ENCODE measurements at places on chromosomes 2 and 18. TPM values are rescaled to one million over a fixed set of nuclear protein-coding genes. Genes with fewer than 3 reads are reported as not detected.

GRCh38 chr2:238502956-238503791, 76.4 kb downstream of the ASB1 start:
- H3K36me3 ChIP-seq = no peaks in the 10 kb centered on the region
- no peak overlapping the region for H3K27ac ChIP-seq
- H3K4me3 ChIP-seq = no peak overlapping the region
- H3K27me3 ChIP-seq = no peaks in the 10 kb centered on the region

- H3K4me3 ChIP-seq = no peak overlapping the region
- H3K27me3 ChIP-seq = no peaks in the 10 kb centered on the region
- H3K27ac ChIP-seq = no peak overlapping the region
- no peak for DNase-seq
- H3K36me3 ChIP-seq = peaks cover 18% of the 10 kb centered on the region
- H3K4me1 ChIP-seq = no peaks in the 10 kb centered on the region
Measured at GRCh38 chr2:200575957-200576356, 9.9 kb upstream of the AOX1 start.

- H3K4me1 ChIP-seq = no peaks in the 10 kb centered on the region
- H3K36me3 ChIP-seq = no peaks in the 10 kb centered on the region
Measured at GRCh38 chr2:218798767-218799504, 17.0 kb downstream of the CYP27A1 start.

The LYG2 gene
- not detected for total RNA-seq

The SMYD1 gene
- not detected for total RNA-seq

DNA sequence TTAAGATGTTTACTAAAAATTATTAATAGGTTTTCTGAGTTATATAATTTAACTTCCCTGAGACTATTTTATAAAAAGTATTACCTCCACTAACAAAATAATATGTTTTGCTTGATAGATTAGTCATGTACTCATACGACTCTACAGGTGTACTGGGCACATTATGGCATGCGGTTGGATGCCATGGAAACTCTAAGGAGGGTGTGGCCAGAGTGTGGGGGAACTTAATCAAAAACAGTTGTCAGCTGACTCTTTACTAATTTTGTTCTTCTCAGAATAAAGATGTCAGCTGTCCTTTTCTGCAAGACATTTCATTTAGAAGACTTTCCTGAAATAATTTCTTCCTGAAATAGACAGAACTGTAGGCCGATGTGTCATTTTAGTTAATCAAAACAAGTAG, 228.3 kb upstream of the SIX3 start:
- no peak for DNase-seq
- no peaks in the 10 kb centered on the region for H3K27me3 ChIP-seq

The TMEM185B gene
- total RNA-seq = 52.8 TPM

DNA sequence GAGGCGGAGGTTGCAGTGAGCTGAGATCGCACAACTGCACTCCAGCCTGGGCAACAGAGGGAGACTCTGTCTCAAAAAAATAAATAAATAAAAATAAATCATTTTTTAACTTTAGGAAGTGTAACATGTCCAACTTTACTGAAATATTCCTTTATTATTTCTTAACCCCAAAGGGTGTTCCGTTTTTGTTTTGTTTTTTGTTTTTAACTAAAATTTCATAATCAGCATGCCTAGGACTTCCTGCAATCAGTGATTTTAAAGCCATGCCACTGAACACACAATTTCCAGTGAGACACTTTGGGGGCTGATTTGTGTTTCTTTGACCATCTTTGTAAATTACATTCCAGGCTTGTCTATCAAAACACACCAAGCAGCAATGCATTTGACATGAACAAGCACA, 7.1 kb downstream of the CATIP start:
- H3K27ac ChIP-seq = no peak overlapping the region
- DNase-seq = no peak
- 0 out of 2 replicates have a peak, but pooled peaks cover 2% of the 10 kb centered on the region for H3K27me3 ChIP-seq
- H3K4me3 ChIP-seq = no peak overlapping the region
- H3K4me1 ChIP-seq = peaks cover 6% of the 10 kb centered on the region

- no peak for DNase-seq
- peaks cover 16% of the 10 kb centered on the region for H3K36me3 ChIP-seq
- no peak overlapping the region for H3K27ac ChIP-seq
- no peaks in the 10 kb centered on the region for H3K4me1 ChIP-seq
Measured at GRCh38 chr2:239186516-239187357, 214.1 kb downstream of the HDAC4 start.

DNA sequence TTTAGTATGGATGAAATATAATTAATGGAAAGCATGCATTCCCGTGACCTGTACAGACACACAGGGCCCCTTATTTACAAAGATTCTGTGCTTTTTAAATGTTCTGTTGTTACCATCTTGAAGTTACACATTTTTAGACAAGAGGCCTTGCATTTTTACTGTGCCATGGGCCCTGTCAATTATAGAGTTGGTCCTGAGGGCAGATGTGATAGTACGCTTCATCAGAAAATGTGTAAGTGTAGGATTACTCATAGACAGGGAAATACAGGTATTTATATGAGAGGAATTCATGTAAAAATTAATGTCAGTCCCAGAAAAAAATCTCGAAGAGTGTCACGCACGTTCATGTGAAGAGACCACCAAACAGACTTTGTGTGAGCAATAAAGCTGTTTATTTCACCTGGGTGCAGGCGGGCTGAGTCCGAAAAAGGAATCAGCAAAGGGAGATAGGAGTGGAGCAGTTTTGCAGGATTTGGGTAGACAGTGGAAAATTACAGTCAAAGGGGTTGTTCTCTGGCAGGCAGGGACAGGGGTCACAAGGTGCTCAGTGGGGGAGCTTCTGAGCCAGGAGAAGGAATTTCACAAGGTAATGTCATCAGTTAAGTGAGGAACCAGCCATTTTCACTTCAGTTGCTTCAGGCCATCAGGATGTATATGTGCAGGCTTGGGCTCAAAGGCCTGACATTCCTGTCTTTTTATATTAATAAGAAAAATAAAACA, 12.2 kb upstream of the ALPK2 start:
- DNase-seq = no peak
- no peak overlapping the region for H3K27ac ChIP-seq
- H3K27me3 ChIP-seq = no peaks in the 10 kb centered on the region
- no peak overlapping the region for H3K4me3 ChIP-seq

DNA sequence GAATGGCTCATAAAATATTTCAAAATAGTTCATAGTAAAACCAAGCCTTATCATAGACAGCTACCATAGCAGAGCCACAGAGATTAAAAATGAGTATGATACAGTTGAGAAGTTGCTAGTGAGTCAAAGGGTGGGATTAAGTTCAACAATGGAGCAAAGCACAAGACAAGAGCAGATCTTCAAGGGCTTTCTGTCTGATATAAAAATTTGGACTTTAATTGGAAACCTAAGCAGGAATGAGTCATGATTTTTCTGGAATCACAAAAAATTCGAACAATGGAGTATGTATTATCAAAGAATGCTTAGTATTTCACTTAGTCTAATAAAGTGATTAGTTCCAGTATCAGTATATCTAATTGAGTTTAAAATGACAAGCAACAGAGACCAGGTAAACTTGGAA, 487.3 kb upstream of the NETO1 start:
- H3K4me3 ChIP-seq = no peak overlapping the region
- H3K36me3 ChIP-seq = no peaks in the 10 kb centered on the region
- no peak overlapping the region for H3K27ac ChIP-seq
- DNase-seq = no peak

DNA sequence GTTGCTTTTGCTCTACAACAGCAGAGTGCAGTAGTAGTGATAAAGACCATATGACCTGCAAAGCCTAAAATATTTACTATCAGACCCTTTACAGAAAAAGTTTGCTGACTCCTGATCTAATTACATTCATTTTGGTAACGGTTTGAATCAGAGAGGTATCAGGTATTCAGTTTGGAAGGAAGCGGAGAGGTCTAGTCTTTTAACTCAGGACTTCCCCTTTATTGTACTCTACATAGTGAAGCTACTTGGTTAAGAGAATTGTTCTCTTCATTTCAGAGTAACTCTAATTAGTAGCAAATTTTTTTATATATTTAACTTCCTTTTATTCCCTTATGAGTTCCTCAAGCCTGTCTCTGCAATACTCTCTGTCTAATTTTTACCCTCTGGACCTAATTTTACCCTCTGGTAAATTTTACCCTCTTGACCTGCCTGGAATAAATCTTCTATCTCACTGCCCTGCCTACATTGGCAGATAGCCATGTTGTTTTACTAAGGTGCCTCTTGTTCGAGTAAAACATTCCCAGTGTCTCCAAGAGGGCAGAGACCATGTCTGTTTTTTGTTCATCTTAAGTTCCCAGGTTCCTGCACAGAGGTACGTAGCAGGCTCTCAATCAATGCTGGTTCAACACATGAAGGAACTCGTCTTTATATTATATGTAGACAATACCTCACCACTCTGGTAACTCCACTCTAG, 170.6 kb downstream of the DNAH6 start:
- H3K27ac ChIP-seq = no peak overlapping the region
- no peaks in the 10 kb centered on the region for H3K4me1 ChIP-seq
- DNase-seq = no peak

GRCh38 chr18:50662177-50662576, 102.3 kb downstream of the MAPK4 start:
- no peaks in the 10 kb centered on the region for H3K36me3 ChIP-seq
- H3K27ac ChIP-seq = no peak overlapping the region
- no peak overlapping the region for H3K4me3 ChIP-seq
- no peak for DNase-seq
- no peaks in the 10 kb centered on the region for H3K27me3 ChIP-seq

DNA sequence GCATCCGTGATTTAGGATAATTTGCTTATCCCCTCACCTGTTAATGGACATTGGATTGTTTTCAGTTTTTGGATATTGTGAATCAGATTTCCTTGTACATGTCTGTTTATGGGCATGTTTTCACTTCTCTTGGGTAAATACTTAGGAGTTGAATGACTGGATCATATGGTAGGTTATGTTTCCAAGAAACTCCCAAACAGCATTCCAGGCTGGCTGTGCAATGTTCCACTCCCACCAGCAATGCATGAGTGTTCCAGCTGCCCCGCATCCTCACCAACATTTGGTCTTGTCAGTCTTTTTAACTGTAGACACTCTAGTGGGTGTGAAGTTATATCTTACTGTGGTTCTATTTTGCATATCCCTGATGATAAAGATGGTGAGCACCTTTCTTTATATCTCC, 8.9 kb upstream of the LRRFIP1 start:
- no peak overlapping the region for H3K4me3 ChIP-seq
- H3K36me3 ChIP-seq = no peaks in the 10 kb centered on the region
- peaks cover 55% of the 10 kb centered on the region for H3K4me1 ChIP-seq
- peak overlapping the region; percentile 43 for H3K27ac ChIP-seq

DNA sequence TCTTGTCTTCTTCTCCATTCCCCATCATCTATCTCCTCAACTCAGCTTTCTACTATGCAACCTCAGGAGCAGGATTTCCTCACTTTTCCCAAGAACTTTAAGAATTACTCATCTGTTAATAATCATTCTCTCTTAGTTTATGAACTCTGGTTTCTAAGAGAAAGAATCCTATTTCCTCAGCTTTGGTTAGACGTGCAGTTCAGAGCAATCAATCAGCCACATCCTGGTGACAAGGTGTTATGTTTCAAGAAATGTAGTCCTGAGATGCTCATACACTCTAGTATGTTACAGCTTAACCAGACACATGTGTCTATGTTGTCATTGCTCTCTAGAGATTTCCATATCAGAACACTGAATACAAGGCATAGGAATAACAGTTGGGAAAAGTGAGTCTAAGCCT, 277.9 kb downstream of the MBD2 start:
- H3K4me3 ChIP-seq = no peak overlapping the region
- 0 out of 2 replicates have a peak overlapping the region, but pooled peaks have one; percentile 12 for H3K27ac ChIP-seq
- no peak for DNase-seq
- H3K4me1 ChIP-seq = peaks cover 26% of the 10 kb centered on the region

GRCh38 chr18:59861963-59862819, 37.6 kb upstream of the PMAIP1 start:
- no peaks in the 10 kb centered on the region for H3K4me1 ChIP-seq
- DNase-seq = no peak
- no peaks in the 10 kb centered on the region for H3K27me3 ChIP-seq
- no peaks in the 10 kb centered on the region for H3K36me3 ChIP-seq
- no peak overlapping the region for H3K27ac ChIP-seq
- no peak overlapping the region for H3K4me3 ChIP-seq

DNA sequence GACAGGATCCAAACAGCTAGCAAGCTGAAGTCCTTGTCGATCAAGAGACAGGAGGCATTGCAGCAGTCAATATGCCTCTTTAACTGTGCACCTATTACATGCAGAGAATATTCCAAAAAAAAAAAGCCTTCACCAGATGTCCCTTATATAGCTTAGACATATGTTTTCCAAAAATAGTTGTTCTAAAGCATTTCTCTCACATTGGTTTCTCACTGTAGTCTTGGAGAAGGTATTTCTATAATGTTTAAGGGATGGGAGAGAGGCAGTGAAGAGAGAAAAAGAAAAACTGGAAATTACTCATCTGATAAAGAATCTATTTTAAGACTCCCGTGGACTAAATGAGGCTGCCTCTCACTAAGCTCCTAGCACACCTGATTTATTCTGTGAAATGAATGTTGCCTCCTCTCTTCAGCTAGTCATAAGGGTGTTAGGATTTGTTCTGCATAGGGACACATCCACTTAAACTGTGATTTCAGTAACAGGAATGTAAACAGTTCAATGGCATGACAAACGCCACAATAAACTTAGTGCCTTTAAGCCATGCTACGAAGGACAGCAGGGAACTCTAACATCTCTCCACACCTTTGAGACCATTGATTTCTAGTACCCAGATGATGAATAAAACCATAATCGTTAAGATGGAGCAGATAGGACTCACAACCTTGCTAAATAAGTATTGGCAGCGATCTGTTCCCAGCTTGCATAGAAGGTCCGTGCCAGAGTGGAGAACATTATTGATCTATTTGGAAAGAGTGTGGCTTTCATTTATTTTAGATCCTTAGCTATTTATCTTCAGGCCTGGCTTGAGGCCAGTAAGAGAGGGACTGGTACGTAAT, 98.6 kb upstream of the NCK2 start:
- H3K4me1 ChIP-seq = peaks cover 51% of the 10 kb centered on the region
- no peaks in the 10 kb centered on the region for H3K27me3 ChIP-seq
- no peak overlapping the region for H3K4me3 ChIP-seq
- H3K27ac ChIP-seq = no peak overlapping the region
- DNase-seq = peak; percentile 35

DNA sequence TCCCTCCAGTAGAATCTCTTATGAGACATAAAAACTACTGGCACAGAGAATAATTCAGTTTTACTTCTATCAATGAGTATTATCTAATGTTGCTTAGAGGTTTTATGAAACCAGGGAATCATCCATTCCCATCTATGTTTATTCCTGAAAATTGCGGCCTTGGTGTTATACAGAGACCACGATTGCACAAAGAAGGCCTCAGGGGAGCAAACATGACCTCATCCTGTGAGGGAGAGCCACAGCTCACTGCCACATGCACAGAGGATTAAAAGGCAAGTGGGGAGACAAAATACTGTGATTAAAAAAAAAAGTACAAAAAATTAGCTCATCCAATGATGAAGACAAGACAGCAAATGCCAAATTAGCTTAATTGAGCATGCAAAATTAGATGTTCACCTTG, 111.8 kb upstream of the SLC35G4 start:
- H3K27ac ChIP-seq = no peak overlapping the region
- peaks cover 29% of the 10 kb centered on the region for H3K4me1 ChIP-seq
- H3K36me3 ChIP-seq = no peaks in the 10 kb centered on the region
- H3K27me3 ChIP-seq = no peaks in the 10 kb centered on the region

Data from SJSA1 (cell line).